ENCODE measurements at places on chromosomes 11 and 22.
A peak's percentile ranks its signal among the peaks of the same experiment; 100 is the strongest.

GRCh38 chr22:42596336-42596735 lies 18.3 kb downstream of the POLDIP3 start:
- DNase-seq: no peak

- no peak for DNase-seq
These were observed 46.6 kb downstream of the OTOG start for GRCh38 chr11:17593466-17594245.

DNA sequence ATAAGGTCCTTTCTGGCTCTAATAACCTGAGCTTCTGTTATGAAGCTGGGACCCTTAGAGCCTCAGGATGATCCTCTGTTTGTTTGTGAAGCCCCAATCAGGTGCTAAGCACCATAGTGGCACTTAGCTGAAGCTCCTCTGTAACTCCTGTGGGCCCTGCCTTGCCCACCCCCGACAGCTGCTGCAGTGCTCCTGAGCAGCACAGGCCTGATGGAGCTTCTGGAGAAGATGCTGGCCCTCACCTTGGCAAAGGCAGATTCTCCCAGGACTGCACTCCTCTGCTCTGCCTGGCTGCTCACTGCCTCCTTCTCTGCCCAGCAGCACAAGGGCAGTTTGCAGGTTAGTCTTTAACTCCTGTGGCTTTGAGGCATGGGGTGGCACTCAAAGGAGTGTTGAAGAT lies 19.0 kb upstream of the CCDC134 start:
- no peak for DNase-seq

- no peak for DNase-seq
These were observed 10.3 kb upstream of the RAC2 start for GRCh38 chr22:37254209-37254866.

DNA sequence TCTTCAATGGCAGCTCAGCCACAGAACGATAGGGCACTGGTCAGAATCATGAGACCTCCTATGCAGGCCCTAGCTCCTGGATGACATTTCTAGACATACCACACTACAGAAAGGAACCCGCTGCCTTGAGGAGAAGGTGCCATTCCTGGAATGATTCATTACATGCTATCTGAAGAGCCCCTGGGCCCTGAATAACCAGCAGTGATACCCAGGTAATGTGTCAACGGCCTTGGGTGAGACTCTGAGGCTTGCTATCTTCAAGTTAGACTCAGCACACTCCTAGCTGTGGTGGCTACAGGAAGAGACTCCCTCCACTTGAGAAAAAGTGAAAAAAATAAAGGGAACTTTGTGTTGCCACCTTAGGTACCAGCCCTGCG lies 161.2 kb upstream of the GRIA4 start:
- DNase-seq: no peak

DNA sequence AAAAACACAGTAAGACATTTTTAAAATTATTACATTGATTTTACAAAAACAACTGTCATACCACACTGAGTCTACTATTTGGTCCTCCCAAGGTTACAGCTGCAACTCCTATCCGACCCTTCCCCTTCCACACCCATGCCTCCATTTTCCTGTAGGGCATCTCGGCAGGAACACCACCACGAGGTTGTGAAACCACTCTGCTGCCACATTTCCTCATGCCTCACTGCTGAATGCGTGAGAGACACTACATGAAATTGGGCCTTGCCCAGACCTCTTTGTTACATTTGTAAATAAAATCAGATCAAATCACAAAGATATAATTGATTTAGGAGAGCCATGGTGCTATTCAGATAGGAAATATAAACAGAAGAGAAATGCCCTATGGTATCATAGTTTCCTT lies 2.0 kb downstream of the ARHGAP32 start:
- DNase-seq: no peak

GRCh38 chr22:32407936-32408335 lies 4.1 kb downstream of the RTCB start:
- DNase-seq: no peak

DNA sequence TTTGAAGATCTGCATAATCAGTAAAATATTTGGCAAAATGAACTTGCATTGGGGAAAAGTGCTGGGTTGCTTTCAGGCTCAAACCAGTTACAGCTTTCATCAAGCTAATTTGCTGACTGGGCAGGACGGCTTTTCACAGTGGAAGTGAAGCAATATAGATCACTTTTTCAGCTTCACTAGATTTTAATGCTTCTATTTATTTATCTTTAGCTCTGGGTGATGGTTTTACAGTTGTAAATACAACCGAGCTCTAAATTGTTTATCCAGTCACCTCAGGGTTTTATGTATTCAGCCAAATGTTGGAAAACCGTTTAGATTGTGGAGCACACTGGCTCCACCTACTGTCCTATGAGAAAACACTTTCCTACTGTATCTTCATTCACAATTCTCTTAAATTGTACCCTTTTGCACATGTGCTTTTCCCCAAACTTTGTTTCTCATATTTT lies 58.2 kb downstream of the ACER3 start:
- peak; percentile 26 for DNase-seq

- no peak for DNase-seq
These were observed 28.1 kb upstream of the COMT start for GRCh38 chr22:19913337-19913936.

DNA sequence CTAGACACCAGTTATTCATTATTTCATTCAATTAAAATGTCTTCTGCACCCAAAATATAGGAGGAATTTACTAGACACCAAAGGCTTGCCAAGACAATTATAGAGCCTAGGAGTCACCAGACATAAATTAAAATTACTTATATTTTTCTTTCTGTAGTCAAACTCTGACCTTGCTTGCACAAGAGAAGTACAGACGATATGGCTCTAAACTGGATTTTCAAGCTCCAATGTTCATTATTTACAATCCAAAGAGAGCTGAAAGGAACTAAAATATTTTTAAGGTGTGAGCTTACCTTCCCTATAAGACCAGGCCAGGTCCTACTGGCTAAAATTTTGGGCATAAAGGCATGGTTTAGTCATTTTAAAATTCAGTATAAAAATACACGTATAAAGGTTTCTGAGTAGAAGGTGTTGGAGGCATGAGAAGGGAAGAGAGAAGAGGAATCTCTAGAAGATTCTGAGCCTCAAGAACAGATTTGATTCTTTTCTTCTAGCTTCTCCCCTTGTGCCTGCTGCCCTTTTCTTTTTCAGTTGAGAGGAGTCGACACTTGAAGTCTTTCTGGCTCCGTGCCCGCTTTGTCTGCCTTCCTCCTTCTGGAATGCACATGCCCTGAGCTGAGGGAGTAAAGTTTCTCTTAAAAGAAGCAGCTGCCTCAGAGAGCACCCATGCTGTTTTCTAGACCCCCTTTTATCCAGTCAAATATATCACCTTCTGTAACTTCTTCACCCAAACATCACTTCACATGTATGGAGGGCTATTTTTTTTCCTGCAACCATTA lies 13.5 kb downstream of the C11orf97 start:
- peak; percentile 29 for DNase-seq

DNA sequence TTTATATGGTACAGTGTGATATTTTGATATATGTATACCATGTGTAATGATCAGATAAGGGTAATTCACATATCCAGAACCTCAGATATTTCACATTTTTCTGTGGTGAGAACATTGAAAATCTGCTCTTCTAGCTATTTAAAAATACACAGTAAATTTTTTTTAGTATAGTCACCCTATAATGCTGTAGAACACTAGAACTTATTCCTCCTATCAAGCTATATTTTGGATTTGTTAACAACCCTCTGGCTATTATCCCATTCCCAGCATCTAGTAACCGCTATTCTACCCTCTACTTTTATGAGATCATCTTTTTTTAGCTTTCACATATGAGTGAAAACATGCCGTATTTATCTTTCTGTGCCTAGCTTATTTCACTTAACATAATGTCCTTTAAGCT lies 65.5 kb upstream of the SYT9 start:
- no peak for DNase-seq

GRCh38 chr11:87120937-87121336 lies 83.2 kb downstream of the TMEM135 start:
- DNase-seq: no peak

DNA sequence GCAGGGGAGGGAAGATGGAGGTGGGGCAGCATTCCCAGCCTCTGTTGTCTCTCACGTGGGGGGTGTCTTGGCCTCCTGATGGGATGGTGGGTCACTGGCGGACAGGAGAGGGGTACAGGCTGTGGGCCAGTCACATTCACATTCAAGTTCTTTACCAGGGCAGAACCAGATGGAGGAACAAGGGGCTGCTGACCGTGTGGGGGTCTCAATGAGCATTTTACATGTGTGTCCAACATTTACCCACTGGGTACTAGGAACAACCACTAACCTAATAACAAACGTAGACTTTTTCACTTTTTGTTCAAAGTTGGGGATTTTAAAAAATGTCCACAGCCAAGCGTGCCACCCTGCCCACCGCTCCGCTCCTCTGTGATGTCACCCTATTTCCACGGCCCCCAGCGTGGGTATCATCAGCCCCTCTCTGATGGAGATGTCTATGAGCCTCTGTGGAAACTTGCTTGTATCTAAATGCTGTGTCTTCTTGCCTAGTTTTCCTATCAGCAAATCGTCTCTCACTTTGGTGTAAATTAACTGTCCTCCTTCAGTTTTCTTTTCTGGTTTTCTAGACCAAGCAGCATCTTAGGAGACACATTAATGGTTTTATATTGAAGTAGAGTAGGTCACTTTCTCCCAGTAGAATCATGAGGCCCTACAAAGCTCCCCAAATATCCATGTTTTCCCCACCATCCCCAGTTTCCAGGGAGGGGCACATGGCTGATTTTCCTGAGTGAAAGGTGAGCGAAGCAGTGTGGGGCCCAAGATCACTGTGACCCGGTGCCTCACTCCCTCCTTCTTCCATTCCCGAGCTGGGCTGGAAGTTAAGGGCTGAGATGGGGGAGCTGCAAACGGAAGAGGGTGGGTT lies 936.7 kb downstream of the BRD1 start:
- no peak for DNase-seq

DNA sequence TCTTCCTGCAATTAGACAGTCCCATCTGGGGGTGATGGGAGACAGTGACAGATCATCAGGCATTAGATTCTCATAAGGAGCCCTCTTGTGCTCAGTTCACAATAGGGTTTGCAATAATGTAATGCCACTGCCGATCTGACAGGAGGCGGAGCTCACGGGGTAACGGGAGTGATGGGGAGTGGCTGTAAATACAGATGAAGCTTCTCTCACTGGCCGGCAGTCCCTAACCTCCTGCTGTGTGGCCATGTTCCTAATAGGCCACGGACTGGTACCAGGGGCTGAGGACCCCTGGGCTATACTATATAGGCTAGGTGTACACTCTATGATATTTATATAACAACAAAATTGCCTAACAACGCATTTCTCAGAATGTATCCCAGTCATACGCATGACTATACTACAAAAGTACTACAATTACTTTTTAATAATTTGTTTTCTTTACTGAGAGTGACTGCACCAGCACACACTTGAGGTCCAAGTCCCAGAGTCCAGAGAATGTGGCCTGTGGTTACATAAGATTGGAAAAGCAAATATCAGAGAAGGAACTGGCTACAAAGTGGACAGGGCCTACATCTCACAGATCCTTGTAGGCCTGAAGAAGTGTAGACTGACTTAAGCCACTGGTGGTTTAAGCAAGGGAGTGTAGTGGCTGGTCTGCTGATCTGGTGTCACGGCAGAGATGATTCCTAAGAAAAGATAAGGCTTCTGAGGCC lies 200.0 kb downstream of the LARGE1 start:
- no peak for DNase-seq

DNA sequence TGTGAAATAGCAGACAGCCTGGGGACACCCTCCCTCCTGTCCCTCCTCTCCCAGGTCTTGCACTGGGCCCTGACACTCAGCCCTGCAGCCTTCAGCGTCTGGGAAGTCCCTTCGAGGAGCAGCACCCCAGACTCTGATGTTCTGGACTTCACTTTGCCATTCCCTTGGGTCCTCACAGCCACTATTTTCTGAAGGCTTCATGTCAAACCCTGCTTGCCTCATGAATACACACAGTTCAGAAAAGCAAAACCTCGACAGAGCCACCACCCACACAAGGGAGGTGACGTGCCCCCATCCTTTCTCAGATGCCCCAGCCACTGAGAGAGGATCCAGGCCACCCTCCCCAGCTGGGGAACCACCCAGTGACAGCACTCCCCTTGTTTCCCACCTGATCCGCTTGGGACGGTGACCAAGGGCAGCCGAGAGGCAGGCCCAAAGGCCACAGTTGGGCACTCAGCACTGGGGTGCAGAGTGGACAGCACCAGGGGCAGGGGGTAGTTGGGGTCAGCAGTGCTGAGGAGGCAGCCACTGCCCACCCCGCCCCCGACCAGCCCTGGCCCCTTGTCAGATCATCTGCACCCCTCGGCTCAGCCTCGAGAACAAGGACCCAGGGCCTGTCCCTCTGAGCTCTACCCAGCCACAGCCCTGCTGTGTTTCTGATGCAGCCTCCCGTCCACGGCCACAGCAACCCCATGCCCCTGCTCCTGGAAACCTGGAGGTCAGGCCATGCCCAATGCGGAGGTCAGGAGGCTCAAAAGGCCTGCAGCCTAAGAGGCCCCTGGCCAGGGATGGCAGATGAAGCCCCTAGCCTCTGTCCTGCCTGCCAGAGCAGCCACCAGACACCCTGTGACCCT lies 3.1 kb upstream of the TNNT3 start:
- DNase-seq: no peak

GRCh38 chr11:118375978-118376377 lies 16.6 kb downstream of the UBE4A start:
- no peak for DNase-seq

- no peak for DNase-seq
These were observed 113.0 kb downstream of the CCDC81 start for GRCh38 chr11:86487671-86488070.

DNA sequence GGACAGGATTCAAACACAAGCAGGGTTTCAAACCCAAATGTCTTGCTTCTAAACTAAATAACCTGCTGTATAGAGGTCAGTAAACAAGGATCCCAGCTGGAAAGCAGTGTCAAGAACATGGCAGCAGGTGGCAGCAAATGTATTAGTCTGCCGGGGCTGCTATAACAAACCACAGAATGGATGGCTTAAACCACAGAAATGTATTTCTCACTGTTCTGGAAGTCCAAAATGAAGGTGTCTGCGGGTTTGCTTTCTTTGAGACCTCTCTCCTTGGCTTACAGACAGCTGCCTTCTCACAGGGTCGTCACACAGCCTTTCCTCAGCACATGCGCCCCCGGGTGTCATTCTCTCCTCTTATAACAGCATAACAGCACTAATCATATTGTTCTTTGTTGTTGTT lies 65.1 kb upstream of the LRRC55 start:
- peak; percentile 66 for DNase-seq

- DNase-seq: no peak
These were observed 297.6 kb downstream of the KIRREL3 start for GRCh38 chr11:126702987-126703386.

DNA sequence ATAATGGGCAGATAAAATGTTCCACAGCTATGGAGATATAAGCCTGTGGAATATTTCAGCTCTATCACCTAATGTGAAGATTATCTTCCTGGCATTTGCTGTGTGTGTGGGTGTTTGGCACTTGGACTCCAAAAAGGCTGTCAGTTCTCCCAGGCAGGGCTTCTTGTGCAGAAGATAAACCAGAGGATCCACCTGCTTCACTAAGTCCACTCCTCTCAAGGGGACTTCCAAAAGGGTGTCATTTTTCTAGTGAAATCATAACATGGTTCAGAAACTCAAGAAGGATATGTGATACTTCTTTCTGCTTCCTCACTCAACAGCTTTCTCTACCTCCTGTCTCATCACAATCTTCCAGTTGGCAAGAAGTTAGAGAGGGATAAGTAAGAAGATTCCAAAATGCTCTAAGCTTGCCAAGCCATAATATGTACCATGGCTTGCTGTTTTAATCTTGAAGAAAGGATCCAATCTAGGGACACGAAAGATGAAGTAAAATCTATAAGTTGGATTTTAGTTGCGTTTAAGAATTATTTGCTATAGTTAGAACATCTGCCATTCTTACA lies 206.2 kb upstream of the MTMR2 start:
- DNase-seq: no peak

All from iPS-NIHi11 (cell line).